Activated CD4-positive, alpha-beta T cell treated with anti-CD3 and anti-CD28 coated beads, Interleukin-2, amount 10 ng/mL, durations not matched to agents 7 days and 5 days (primary cell): ENCODE measurements at places on chromosomes 16 and 17.

DNA sequence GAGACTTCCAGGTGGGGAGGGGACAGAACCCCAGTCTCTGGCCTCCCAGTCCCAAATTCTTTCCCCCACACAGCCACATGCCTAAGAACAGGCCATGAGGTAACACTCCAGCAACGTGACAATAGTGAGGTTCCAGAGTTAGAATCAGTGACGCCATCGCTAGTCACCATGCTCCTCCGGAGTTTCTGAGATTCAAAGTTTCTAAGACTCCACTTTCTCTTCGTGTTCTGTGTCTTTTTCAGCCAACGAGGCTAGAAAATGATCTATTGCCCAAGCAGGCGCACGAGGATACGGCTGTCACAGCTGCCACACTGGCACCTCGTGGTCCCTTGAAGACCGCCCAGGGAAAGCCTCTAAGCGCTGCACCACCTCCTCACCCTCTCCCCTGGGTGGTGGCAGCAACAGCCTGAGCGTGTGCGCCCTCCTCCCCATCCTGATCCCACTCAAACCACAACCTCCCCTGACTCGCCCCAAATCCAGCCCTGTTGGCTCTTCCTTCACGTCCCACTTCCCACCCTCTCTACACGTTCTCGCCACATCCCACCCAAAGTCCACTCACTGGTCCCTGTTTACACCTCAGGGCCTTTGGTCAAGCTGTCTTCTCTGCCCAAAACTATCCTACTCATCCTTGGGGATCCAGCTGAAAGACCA, 1.0 kb downstream of the MCRIP1 start:
- H3K36me3 ChIP-seq, result no peaks in the 10 kb centered on the region
- H3K4me1 ChIP-seq, result peaks cover 20% of the 10 kb centered on the region
- H3K4me3 ChIP-seq, result peak overlapping the region; percentile 90
- H3K27ac ChIP-seq, result peak overlapping the region; percentile 95
- no peaks in the 10 kb centered on the region for H3K27me3 ChIP-seq

- peak; percentile 23 for DNase-seq
- no peaks in the 10 kb centered on the region for H3K36me3 ChIP-seq
- H3K4me3 ChIP-seq, result no peak overlapping the region
- H3K27me3 ChIP-seq, result peaks cover 47% of the 10 kb centered on the region
- H3K27ac ChIP-seq, result no peak overlapping the region
These were observed 3.2 kb downstream of the SOST start for GRCh38 chr17:43755389-43755875.

- H3K36me3 ChIP-seq, result peaks cover 41% of the 10 kb centered on the region
- no peak for DNase-seq
- no peaks in the 10 kb centered on the region for H3K4me1 ChIP-seq
- H3K4me3 ChIP-seq, result no peak overlapping the region
- no peaks in the 10 kb centered on the region for H3K27me3 ChIP-seq
These were observed 98.7 kb upstream of the NACA2 start for GRCh38 chr17:61689610-61690180.

DNA sequence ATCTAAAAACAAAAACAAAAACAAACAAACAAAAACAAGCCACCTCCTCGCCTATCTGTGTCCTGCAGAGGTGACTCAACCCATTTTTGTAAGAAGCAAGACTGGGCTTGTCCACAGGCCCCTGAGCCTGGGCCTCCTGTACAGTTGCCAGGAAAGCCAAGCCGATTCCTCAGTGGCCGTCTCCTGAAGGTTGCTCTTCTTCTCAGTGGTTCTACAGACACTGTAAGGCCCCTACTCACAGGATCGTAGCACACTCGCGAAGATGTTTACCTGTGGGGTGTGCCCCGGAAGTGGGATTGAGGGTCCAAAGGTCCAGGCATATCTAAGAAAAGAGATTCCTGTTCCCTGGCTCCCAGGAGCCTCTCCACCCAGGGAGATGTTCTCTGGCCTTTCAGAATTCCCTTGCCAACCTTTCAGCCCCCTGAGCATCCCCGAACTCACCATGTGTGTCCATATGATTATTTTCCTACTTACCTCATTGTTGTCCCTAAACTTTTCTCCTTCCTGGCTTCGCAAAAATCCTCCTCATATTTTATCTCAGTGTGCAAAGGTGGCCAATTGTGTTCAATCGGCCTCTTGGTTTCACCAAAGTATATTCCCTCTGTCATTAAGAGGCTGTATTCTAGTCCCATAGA, 7.5 kb upstream of the CES3 start:
- DNase-seq, result no peak
- no peak overlapping the region for H3K4me3 ChIP-seq
- no peak overlapping the region for H3K27ac ChIP-seq
- H3K4me1 ChIP-seq, result peaks cover 19% of the 10 kb centered on the region
- peaks cover 4% of the 10 kb centered on the region for H3K36me3 ChIP-seq

GRCh38 chr16:54510685-54511221, 224.2 kb upstream of the IRX3 start:
- no peaks in the 10 kb centered on the region for H3K27me3 ChIP-seq
- no peak overlapping the region for H3K27ac ChIP-seq
- H3K36me3 ChIP-seq, result no peaks in the 10 kb centered on the region
- H3K4me1 ChIP-seq, result no peaks in the 10 kb centered on the region
- DNase-seq, result no peak

DNA sequence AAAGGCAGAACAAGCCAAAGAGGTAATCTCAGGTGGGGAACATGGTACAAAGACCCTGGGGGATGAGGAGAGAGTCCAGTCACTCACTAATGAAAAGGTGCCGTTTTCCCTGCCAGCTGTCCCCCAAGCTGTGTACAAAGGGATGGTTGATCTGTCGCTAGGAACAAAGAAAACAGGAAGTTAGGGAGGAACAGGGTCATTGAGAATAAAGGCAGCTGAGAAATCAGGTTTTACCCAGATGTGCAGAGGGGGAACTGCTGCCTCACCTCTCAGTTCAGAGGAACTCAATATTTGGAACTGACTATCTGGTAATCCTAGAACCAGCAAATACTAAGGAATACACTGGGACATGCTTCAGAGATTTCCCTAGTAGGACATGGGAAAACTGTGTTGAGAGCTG, 1.5 kb downstream of the RSKR start:
- no peak for DNase-seq
- H3K4me1 ChIP-seq, result peaks cover 3% of the 10 kb centered on the region
- H3K27me3 ChIP-seq, result no peaks in the 10 kb centered on the region
- H3K4me3 ChIP-seq, result no peak overlapping the region

GRCh38 chr17:6670571-6670970, 19.0 kb downstream of the C17orf100 start:
- no peak overlapping the region for H3K27ac ChIP-seq
- no peak for DNase-seq
- H3K27me3 ChIP-seq, result no peaks in the 10 kb centered on the region

DNA sequence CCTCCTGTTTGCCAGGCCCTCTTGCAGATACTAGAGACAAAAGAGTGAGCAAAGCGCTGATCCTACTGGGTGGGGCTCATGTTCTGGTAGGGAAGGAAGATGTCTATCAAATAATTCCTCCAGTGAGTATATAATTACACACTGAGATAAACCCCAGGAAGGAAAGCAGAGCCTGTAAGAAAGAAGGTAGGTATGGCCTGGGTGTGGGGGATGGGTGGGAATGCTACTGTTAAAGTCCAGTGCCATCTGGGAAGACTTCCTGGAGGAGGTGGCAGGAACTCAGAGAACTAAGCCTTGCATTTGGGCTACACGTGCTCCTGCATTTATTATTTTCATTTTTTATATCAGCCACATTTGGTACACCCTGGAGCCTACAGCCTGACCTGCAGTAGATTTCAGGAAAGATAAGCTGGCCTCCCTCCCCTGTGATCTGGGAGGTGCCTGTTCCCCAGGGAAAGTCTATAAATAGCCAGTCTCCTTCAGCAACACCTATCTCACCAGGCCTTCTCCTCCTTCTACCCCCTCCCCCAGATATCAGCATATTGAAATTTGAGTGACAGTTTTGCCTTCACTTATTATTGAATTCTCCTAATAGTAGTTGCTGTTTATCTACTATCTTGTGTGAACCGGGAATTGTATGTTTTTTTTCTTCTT, 11.5 kb downstream of the ATP2C2 start:
- no peak for DNase-seq
- H3K4me1 ChIP-seq, result no peaks in the 10 kb centered on the region
- H3K4me3 ChIP-seq, result no peak overlapping the region
- H3K27me3 ChIP-seq, result peaks cover 10% of the 10 kb centered on the region

- H3K4me1 ChIP-seq, result peaks cover 25% of the 10 kb centered on the region
- H3K27me3 ChIP-seq, result peaks cover 76% of the 10 kb centered on the region
- peak; percentile 75 for DNase-seq
- no peaks in the 10 kb centered on the region for H3K36me3 ChIP-seq
- H3K4me3 ChIP-seq, result no peak overlapping the region
- no peak overlapping the region for H3K27ac ChIP-seq
These were observed 21.4 kb downstream of the ALOX15B start for GRCh38 chr17:8060274-8060673.

GRCh38 chr16:79089735-79090284, 510.7 kb downstream of the MAF start:
- H3K27me3 ChIP-seq, result peaks cover 9% of the 10 kb centered on the region
- peaks cover 11% of the 10 kb centered on the region for H3K36me3 ChIP-seq
- H3K27ac ChIP-seq, result peak overlapping the region; percentile 85
- peak; percentile 76 for DNase-seq

DNA sequence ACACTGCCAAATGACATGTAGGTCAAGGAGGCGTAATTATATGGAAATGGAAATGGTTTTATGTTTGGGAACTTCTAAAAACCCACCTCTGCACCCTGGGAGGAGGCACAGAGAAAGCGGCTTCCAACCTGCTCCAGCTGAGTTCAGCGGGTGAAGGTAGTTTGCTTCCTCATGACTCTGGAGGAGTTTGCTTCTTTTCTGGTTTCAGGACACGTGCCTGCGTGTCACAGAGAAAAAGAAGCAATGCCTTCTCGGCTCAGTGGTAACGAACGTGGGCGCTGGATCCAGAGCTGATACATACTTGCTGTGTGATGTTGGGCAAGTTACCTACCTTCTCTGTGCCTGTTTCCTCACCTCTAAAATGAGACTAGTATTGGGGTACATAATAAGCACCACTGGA, 22.1 kb downstream of the GPR139 start:
- no peak overlapping the region for H3K27ac ChIP-seq
- H3K36me3 ChIP-seq, result no peaks in the 10 kb centered on the region
- no peaks in the 10 kb centered on the region for H3K27me3 ChIP-seq

DNA sequence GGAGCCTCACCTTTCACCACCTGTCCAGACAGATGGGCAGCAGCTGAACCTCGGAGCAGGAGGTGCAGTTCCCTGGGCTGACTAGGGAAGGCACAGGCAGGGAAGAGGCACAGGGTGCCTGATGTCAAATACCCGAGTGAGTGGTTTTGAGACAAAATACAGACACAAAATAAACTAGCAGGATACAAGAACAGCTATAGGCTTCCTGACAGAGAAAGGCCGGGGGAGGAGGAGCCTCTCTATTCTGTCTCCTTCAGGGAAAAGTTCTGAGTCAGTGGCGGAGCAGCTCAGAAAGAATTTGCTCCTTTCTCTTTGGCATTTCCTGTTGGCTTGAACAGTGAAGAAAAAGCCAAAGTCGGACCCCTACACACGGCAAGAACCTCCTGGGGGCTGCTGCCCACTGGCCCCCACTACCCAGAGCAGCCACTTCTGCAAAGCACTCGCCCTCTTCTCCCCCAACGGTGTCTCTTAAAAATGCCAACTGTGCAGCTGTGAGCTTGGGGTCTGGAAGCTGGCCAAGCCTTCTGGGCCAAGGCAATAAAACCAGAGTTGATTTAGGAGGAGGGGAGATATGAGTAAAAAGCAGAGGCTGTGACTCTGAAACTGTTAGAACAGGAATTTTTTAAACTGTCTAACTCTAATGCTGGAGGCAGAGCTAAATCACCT, 14.4 kb upstream of the FAAP100 start:
- H3K27ac ChIP-seq, result peak overlapping the region; percentile 60
- H3K27me3 ChIP-seq, result no peaks in the 10 kb centered on the region
- H3K4me3 ChIP-seq, result no peak overlapping the region
- H3K36me3 ChIP-seq, result peaks cover 39% of the 10 kb centered on the region

- H3K4me1 ChIP-seq, result no peaks in the 10 kb centered on the region
- H3K36me3 ChIP-seq, result no peaks in the 10 kb centered on the region
- DNase-seq, result no peak
- H3K27me3 ChIP-seq, result no peaks in the 10 kb centered on the region
- no peak overlapping the region for H3K4me3 ChIP-seq
These were observed 572.2 kb downstream of the CDH13 start for GRCh38 chr16:83198977-83199376.

DNA sequence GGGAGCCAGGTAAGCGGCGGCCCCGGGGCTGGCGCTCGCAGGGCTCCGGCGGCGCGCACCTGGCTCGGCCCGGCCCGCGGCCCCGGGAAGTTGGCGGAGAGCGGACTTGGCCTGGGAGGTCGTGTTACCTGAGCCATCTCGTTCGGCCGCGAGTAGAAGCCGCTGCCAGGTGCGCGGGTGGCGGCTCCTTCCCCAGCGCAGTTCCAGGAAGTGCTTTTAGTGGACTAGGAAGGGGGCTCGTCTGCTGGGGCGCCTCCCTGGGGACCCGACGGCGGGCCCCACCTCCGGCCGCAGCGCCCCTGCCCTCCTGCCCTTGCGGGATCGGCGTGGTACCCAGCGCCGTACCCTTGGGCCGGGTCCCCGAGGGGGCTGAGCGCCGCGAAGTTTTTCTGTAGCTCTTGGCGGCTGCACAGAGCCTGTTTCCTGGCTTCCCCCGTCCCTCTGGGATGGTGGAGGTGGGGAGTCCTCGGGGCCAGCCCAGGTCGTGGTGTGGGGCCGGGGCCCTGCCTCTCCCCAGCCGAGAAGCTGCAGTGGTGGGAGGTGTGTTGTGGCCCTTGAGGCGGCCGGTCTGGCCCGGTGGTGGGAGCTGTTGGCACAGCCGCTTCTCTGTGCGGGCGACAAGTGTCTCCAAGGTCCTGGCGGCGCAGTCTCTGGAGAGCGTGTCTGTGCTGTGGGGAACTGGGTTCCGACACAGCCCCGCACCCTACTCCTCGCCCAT, 96.9 kb downstream of the RAB11FIP4 start:
- peaks cover 2% of the 10 kb centered on the region for H3K36me3 ChIP-seq
- peaks cover 4% of the 10 kb centered on the region for H3K27me3 ChIP-seq
- DNase-seq, result peak; percentile 44
- H3K4me1 ChIP-seq, result peaks cover 57% of the 10 kb centered on the region
- H3K27ac ChIP-seq, result peak overlapping the region; percentile 87

GRCh38 chr17:74274060-74274708, at the start of gene DNAI2:
Gene DNAI2 (plus strand): TSS chr17:74274234. CDS start chr17:74281818, 7,584 bp downstream.
- peaks cover 18% of the 10 kb centered on the region for H3K27me3 ChIP-seq
- H3K36me3 ChIP-seq, result no peaks in the 10 kb centered on the region
- H3K4me3 ChIP-seq, result peak within 1 kb of the TSS; percentile 68

GRCh38 chr16:66578651-66579531, at the start of gene CMTM2:
Gene CMTM2 (plus strand): TSS chr16:66579463. CDS start chr16:66579608, 145 bp downstream.
- DNase-seq, result no peak
- peaks cover 5% of the 10 kb centered on the region for H3K36me3 ChIP-seq
- peaks cover 13% of the 10 kb centered on the region for H3K4me1 ChIP-seq
- peaks cover 40% of the 10 kb centered on the region for H3K27me3 ChIP-seq

- H3K4me3 ChIP-seq, result no peak overlapping the region
- H3K27ac ChIP-seq, result no peak overlapping the region
- no peaks in the 10 kb centered on the region for H3K27me3 ChIP-seq
- DNase-seq, result peak; percentile 78
These were observed 45.8 kb upstream of the PVALEF start for GRCh38 chr17:81119223-81120148.
